ENCODE measurements at places on chromosomes 12 and 14.
A peak's percentile ranks its signal among the peaks of the same experiment; 100 is the strongest.

GRCh38 chr14:43308421-43309110 lies 1198.5 kb downstream of the FSCB start:
- no peak for DNase-seq

- DNase-seq = no peak
Observed at GRCh38 chr12:12990700-12991468, 9.2 kb downstream of the HEBP1 start.

DNA sequence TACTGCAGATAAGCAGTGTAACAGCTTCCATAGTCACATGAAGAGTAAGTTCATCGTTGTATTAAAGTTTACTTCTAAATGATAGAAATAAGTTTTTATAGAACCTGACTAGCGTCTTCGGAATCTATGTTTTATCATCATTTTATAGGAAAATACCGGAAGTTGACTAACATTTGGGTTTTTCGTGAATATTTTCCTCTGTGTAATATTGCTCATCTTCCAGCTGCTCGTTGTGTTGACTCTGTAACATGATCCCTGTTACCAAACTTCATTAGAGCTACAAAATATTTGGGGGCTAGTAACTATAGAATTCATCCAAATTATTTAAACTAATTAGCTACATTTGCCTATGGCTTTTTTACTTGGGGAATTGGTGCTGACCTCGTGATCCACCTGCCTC lies 37.2 kb downstream of the DDX51 start:
- DNase-seq = no peak

- DNase-seq = no peak
Observed at GRCh38 chr12:95261109-95261508, 43.5 kb downstream of the VEZT start.

DNA sequence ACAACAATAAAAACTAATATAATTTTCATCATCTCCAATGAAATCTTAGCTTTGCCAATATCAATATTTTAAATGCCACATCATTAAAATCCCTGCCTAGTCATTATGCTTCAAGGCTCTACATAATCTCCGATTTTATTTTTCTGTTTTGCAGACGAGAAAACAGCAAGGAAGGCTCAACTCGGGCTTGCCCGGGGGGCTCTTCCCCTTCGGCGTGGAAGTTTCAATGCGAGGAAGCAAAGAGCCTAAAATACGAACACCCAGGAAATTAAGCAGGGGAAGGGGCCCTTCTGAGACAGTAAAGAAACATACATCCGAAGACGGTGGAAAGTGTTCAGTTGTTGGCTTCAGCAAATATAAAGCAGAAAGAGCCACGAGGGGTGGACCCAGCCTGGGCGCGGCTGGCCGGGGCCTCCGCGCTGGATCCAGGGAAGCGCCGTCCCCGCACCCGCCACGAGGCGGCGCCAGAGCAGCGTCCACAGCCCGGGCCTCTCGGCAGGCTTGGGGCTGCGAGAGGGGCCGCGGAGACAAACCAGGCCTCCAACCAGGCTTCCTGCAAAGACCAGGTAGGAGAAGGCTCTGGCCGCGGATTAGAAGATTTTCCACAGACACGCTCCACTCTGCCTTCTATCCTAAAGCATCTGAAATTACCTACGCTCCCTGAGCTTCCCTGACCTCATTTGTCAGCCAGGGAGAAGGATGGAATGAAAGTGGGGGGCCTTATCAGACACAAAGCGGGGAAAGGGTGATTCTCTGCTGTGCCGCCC lies 77.2 kb downstream of the SERPINA3 start:
- no peak for DNase-seq

GRCh38 chr14:97298736-97299135 lies 501.6 kb downstream of the VRK1 start:
- DNase-seq = no peak

DNA sequence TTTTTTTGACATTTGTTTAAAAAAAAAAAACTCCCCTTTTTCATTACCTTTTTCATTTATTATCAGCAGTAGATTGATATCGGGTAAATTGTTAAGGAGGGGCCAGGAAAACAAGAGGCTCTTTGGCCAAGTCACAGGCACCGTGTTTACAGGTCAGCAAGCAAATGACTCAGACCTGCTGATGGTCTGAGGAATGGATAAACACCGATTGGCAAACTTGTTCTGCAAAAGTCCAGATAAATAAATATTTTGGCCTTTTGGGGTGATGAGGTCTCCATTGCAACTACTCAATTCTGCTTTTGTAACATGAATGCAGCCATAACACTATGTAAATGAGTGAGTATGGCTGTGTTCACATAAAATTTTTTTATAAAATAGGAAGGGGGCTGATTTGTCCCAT lies 94.0 kb downstream of the RPS29 start:
- no peak for DNase-seq

- peak; percentile 26 for DNase-seq
Observed at GRCh38 chr14:94542111-94542810, 19.0 kb upstream of the SERPINA4 start.

- DNase-seq = no peak
Observed at GRCh38 chr14:76975051-76975450, 53.5 kb downstream of the IRF2BPL start.

GRCh38 chr14:104520620-104521410 lies 58.7 kb upstream of the C14orf180 start:
- no peak for DNase-seq

GRCh38 chr14:93084866-93085857 lies 30.6 kb downstream of the ITPK1 start:
- DNase-seq = no peak

DNA sequence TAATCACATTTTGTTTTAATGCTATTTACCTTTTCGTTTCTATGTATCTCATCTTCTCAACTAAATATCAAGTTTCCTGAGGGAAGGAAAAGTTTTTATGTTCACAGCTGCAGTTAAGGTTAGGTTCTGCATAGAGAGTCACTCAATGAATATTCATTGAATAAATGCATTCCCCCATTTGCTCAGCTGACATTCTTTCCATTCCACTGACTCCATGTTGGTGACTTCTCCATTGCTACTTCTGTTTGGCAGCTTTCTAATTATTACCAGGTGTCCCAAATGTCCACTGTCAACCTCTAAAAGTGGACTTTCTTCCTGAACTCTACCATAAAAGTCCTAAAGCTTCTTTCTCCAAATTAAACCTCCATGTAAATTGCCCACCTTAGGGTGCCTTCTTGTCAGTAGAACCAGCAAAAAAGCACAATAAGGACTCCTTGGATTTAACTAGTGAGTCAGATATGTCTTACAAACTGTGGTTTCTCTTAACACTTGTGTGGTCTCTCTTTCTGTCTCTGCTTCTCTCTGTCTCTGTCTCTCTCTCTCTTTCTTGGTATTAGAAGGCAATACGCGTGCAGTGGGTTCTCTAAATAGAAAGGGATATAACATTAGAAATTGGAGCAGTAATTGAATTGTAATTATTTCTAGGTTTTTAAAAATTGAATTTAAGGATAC lies 85.9 kb downstream of the TMEM117 start:
- DNase-seq = no peak

GRCh38 chr12:60494244-60494643 lies 898.4 kb downstream of the SLC16A7 start:
- no peak for DNase-seq

DNA sequence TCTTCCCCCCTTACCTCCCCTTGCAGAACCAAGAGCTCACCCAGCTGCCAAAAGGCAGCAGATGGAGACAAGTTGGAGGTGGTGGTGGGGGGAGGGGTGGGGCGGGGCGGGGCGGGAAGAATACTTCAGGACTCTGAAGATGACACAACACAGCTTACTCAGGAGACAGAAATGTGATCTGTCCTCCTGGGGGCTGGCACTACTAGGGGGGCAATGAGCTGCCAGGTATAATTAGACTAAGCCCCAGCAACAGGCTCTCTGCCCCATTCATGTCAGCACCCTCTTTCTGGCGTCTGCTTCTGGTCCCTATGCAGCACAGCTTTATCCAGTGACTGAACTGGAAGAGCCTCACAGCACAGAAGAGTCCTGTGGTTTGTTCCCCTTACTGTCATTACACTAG lies 407.0 kb downstream of the MED13L start:
- DNase-seq = no peak

DNA sequence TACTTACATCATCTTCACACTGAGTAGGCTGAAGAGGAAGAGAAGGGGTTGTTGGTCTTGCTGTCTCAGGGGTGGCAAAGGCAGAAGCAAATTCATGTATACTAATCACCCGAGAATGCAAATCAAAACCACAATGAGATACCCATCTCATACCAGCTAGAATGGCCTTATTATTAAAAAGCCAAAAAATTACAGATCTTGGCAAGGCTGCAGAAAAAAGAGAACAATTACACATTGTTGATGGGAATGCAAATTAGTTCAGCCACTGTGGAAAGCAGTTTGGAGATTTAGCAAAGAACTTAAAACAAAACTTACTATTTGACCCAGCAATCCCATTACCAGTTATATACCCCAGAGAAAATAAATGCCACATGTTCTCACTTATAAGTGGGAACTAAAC lies 154.9 kb downstream of the SEC23A start:
- DNase-seq = no peak

DNA sequence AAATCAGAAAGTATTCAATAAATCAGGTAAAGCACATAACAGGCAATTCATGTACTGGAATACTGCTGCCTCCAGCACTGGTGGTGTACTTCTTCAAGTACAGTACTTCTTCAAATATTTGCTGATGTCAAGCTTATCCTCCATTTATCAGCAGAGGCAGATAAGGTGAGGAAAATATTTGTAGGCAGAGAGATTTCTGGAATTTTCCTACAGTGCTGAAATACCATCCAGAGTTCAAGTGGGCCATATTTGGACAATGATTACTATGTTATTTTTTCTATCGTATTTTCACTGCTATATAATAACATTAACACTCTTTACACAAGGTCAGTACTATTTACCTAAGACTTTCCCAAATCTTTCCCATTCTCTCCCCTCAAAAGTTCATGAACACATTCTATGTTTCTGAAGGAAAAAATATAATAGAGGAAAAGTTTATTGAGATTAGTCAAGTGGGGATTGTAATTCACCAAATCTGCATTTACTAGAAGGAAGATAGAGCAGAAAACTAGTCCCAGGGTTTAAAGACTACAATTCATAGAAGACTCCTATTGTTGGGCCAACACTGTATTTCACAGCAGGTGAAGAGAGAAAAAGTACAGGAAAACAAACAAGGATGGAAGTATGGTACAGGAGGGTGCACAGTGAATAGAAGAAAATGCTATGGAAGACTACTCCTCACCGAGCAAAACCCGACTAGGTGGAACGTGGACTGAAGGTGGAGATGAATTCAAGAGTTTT lies 141.1 kb downstream of the PAWR start:
- DNase-seq = no peak

- no peak for DNase-seq
Observed at GRCh38 chr14:78316052-78316451, 145.9 kb downstream of the NRXN3 start.

- DNase-seq = peak; percentile 32
Observed at GRCh38 chr12:46266869-46267574, 1.8 kb downstream of the SLC38A1 start.

- no peak for DNase-seq
Observed at GRCh38 chr14:21933681-21934080, 260.1 kb upstream of the OR4E1 start.

DNA sequence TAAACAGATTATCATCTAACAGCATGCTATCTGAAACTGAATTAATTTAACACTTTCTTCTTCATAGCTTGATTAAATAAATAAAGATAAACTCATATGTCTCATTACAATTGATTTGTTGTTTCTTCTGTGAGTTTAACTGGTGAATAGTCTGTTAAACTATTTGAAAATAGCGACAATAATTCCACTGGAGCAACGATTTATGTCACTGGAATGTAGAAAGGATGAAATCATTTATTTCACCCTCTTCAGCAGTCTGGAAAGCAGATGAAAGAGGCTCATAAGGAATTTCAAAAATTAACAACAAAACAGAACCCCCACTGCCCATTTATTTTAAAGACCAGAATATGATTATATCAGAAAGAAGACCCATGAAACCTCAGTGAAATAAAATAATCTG lies 1165.1 kb upstream of the USP15 start:
- DNase-seq = no peak

GRCh38 chr12:110067531-110067930 lies 19.2 kb upstream of the C12orf76 start:
- DNase-seq = no peak

DNA sequence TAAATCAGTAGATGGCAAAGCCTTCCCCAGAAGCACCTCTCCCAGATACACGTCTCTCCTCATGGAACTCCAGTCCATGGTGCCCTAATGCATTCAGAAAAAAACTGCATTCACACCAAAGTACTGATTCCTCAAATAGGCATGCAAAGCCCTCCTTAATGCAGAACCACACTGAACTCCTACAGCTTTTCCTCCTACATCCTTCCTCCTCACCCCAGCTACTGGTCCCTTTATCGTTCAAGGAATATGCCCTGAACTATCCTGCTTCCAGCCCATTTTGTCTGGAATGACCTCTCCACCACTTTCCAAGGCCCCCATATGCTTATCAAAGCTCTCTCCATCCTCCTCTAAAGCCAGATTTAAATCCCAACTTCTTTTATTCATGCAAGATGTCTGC lies 21.3 kb downstream of the SMUG1 start:
- no peak for DNase-seq

DNA sequence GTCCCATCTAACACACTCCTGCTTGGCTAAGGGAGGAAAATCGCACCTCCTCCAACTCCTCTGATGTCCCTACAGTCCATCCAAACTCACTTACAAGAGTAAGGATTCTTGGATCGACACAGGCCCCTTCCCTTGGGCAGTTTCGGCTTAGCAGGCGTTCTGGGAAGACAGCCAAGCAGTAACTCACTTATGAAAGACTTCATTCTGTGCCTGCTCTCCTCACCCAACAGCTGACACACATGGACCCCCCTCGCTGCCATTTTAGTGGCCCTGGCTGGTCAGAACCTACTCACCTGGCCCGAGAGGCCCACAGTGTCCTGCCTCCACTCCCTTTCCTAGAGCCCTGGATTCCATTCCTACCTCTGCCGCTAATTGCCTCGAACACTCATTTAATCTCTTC lies 52.3 kb upstream of the BCL2L14 start:
- no peak for DNase-seq

- no peak for DNase-seq
Observed at GRCh38 chr14:36998686-36999085, 173.7 kb downstream of the SLC25A21 start.

- no peak for DNase-seq
Observed at GRCh38 chr14:54564071-54564867, 2.7 kb upstream of the SAMD4A start.

DNA sequence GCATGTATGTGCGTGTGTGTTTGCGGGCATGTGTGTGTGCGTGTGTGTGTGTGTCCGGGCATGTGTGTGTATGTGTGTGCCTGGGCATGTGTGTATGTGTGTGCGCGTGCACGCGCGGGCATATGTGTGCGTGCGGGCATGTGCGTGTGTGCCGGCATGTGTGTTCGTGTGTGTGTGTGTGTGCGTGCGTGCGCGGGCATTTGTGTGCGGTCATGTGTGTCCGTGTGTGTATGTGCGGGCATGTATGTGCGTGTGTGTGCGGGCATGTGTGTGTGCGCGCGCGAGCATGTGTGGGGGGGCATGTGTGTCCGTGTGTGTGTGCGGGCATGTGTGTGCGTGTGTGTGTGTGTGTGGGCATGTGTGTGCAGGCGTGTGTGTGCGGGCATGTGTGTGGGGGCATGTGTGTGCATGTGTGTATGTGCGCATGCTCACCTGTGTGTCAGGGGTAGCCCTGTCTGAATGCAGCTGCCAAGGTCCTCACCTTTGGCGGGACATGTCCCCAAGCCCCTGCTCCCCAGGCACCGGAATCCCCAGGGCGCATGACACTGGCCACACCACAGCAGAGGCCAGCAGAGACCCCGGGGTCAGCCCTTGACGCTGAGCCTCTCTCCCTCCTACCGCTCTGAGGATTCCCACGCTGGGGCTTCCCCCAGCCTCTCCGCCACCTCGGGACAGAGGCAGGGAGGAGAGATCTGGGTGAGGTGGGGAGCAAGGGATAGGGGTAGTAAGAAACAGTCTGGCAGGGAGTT lies 109.5 kb upstream of the NCOR2 start:
- no peak for DNase-seq

All from pulmonary artery endothelial cell (primary cell).